ENCODE measurements at places on chromosomes 6 and 20. TPM values are rescaled to one million over a fixed set of nuclear protein-coding genes. Genes with fewer than 3 reads are reported as not detected.

GRCh38 chr6:12241493-12242175 is 48.5 kb upstream of the EDN1 start:
- DNase-seq, result no peak

Gene CENPQ
- total RNA-seq, result 14.4 TPM

Gene MAN1A1
- 1.2 TPM for total RNA-seq

- DNase-seq, result no peak
These were observed 12.8 kb upstream of the ILRUN start for GRCh38 chr6:34709386-34709785.

- peak; percentile 57 for DNase-seq
These were observed 139.4 kb downstream of the RNGTT start for GRCh38 chr6:88823998-88824397.
